ENCODE measurements at places on chromosomes 5 and 9.

DNA sequence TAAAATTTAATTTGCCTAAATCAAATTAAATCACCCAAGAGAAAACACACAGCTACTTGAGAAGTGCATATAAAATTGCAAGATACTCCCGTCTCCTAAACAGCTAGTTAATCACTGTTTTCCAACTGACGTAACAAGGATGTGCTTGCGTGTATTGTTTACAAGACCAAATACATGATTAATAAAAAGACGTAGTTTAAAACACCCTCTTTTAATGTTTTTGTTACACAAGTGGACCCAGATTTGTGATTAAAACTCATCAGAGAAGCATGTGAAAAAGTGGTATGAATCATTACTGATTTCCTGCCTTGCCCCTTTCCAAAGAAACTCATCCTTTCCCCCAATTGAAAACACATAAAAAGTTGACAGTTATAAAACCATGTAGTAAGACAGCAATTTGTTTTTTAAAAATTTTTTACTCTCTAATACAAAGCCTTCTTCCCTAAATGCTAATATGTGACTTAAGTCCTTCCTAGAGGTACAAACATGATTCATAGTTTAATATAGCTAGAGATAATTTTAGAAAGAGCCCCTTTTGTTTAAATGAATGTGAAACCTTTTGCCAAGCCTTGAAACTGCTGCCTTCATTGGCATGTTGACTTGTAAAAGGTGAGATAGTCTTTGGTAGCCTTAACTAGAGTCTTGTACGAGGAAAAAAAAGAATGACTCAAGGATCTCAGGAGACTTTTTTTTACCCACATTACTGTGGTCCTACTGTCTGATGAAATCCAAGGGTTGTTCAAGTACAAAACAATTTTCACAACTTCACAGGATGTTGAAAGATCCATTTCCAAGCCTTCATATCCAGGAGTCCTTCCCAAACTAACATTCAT lies 61.4 kb upstream of the FST start:
- no peak for DNase-seq

DNA sequence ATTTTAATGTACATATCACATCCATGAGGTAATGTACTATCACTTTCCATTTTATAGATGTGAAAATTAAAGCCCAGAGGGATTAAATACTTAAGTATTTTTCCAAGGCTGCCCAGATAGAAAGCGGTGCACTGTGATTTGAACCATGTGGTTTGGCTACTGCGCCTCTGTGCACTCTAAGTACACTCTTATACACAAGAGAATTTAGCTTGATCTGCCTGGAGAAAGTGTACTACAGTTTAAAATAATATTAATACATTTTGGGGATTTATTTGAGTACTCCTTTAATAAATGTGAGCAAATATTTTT lies 360.4 kb upstream of the ACTBL2 start:
- no peak for DNase-seq

GRCh38 chr5:164563370-164563769 lies 1058.0 kb downstream of the MAT2B start:
- no peak for DNase-seq

DNA sequence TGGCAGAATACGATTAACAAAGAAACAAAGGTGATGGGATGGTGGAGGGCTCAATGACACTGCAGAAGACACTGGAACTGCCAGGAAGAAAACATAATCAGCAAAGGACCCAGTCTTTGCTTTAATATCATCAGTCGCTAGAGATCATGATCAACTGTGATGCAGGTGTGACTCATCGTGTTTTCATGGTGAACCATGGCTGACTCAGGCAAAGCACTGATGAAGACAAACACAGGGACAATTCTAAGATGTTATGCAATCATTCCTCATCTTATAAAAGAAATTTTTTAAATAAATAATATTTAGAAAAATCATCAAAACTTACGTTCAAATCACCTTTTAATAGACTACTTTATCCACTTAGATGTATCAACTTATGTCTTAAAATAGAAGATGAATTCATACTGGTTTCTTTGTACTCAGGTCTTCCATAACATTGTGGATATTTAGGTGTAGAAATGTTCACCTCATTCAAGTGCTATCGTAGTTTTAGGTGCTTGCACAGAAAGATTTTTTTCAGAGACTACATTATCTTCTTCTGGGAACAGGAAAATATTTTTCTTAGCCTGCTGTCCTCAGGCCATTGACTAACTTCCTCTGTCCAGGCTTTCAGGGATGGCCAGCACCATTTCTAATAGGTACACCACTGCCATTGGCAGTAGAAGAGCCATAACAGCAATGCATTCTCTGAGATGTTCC lies 673.4 kb upstream of the MEF2C start:
- no peak for DNase-seq

DNA sequence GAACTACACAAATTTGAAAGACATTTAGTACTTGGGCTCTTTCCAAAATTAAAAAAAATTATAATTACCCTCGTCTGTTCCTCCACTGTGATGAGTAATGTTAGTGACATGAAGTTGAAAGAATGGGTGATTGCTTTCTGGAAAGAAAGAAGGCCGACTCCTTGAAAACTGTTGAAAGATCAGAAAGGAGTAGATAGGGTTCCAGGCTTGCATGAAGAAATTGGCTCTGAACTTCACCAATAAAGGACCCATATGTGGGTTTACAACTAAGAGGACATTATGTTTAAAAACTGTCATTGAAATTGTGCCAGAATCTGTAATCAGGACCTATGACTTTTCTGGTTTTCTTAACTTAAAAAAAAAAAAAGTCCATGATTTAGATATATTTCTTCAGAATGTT lies 20.7 kb upstream of the MOCS2 start:
- no peak for DNase-seq

GRCh38 chr5:107265193-107265592 lies 405.5 kb downstream of the EFNA5 start:
- DNase-seq = no peak

DNA sequence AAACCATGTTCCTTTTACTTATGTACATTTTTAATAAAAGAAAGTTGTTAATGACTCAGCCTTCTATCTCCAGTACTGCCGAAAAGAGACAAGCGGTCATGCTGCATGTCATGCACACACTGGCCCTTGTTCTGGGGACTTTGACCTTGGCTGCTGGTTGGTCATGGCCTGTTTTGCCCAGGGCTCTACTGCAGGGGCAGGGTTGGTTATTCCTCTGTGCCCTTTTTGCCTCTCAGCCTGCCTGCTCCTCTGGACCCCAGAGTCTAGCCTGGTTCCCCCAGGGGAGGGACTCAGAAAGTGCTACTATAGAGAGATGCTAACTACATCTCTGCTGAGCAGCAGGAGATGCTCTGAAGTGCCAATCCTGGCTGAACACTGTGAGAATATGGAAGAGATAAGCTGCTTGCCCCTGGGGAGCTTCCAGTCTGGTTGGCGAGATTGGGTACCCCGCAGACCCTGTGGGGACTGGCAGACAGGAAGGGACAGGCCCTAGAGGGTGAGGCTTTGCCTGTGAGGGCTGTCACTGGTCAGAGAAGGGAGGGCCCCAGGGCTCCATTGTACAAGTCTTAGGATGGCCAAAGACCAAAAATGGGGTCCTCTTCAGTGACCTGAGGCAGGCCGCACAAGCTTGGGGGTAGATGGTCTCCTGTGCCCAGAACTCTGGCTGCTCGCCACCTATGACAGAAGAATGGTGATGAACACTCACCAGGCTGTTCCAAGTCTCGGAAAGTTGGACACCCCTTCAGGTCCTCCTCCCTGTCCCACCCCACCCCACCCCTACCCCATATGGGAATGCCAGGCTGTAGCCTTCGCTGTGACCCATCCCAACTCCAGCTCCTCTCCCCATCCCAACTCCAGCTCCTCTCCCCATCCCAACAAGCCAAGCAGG lies 14.3 kb downstream of the IRF1 start:
- no peak for DNase-seq

- DNase-seq = no peak
These were observed 65.4 kb downstream of the SPATA31C2 start for GRCh38 chr9:88072831-88073375.
